ENCODE measurements at places on chromosomes 5 and 9.

DNA sequence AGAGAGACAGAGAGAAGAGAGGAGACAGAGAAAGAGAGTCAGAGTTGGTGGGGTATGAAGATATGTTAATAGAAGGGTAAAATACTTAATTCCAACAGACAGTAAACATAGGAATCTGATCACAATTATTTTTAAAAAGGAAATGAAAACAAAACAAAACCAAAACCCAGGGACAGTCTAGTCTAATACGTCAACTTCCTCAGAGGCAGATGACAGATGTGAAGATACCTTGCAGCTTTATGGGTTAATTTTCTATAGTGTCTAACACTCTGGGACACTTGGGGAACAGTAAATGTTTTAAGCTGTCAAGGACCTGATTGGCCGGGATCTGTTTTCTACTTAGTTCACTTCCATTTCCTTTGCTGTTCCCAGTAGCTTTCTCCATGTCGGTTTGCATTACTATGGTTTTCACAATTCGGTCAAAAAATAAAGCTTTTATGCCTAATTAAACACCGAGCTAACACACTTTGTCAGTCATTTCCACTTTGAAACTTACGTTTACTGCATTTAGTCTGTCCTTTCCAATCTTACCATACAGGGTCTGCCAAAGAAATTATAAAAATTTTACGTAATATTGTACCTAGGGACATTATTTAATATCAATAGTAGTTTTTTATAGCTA lies 216.5 kb downstream of the MCTP1 start:
- no peak for DNase-seq

DNA sequence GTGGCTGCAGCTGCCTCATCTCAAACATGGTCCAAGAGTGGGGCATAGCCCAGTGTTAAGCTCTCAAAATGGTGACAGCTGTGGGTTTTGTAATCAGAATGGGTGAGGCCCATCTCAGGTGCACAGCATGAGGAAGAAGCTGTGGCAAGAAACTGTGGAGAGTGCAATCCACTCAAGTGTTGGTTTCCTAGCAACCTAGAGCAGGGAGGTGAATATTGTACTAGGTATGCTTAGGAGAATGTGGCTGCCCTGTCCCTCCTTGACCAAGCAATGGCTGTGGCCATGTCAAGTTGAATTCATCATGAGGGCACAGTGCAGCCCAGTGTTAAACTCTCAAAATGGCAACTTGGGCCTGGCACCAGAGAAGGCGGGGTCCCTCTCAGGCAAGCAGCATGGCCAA lies 160.5 kb upstream of the KCNN2 start:
- no peak for DNase-seq

- no peak for DNase-seq
These were observed 35.5 kb downstream of the SERINC5 start for GRCh38 chr5:80220245-80220897.

DNA sequence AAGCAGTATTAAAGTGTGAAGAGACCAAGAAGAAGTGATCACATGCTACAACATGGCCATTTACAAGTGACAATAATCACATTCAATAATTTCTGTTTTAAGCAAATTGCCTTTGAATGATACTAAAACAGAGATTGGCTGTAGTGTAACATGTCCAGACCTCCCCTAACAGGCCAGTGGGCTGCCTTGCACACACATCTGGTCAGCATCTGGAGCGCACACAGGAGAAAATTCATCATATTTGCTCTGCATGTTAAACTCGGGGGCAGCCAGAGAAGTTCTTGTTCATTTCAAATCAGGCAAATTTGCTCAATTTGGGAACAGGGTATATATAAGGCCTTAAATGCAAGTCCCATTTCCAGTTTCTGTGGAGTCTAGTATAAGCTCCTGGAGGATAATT lies 111.1 kb upstream of the FBXL7 start:
- DNase-seq = no peak

GRCh38 chr5:5422819-5423515 lies 490 bp downstream of the ICE1 start:
- DNase-seq = no peak

DNA sequence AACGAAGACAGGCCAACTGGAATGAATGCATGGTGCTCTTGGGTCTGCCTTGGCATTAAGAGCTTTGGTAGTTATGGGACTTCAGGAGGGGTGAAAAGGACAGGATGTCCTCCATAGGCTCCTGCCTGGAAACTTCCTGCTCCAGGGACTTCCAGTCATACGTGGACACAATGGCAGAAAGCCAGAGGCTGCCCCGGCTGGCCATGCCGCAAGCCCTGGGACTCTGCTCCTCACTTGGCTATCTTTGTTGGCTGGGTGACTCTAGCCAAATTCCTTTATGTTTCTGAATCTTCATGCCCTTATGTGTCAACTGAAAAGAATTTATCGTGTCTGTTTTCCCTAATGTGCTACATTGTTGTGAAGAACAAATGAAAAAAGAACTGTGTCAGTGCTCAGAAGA lies 136.9 kb downstream of the SIL1 start:
- DNase-seq = peak; percentile 66

GRCh38 chr5:65902104-65902503 lies 24.3 kb upstream of the ERBIN start:
- no peak for DNase-seq

DNA sequence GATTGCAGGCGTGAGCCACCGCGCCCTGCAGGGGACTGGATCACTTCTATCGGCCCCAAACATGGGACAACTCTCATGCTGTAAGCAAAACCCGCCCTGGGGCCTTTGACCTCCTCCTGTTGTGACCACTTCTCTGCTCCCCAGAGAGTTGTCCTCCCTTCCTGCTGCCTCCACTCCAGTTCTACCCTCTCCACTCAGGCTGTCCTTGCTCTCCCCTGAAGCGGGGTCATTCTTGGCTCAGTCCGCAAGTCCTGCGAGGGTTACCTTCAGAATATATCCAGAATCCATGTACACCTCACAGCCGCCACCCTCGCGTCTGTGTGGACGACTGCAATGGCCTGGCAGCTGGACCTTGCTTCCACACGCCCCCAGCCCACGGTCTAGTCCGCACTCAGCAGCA lies 273.7 kb downstream of the PBX3 start:
- DNase-seq = no peak

GRCh38 chr9:131727184-131727759 lies 12.6 kb downstream of the RAPGEF1 start:
- no peak for DNase-seq

- peak; percentile 35 for DNase-seq
These were observed at the start of gene C1QTNF2 for GRCh38 chr5:160369990-160370712. Gene C1QTNF2, minus strand, starts transcription at chr5:160370626. Its CDS starts 15,615 bp downstream, at chr5:160355011.

GRCh38 chr5:82806513-82806912 lies 270.7 kb downstream of the TMEM167A start:
- DNase-seq = no peak

GRCh38 chr5:113153512-113154097 lies 177.0 kb downstream of the DCP2 start:
- DNase-seq = no peak

- DNase-seq = peak; percentile 72
These were observed 3.6 kb downstream of the GOLPH3 start for GRCh38 chr5:32170303-32171151.

DNA sequence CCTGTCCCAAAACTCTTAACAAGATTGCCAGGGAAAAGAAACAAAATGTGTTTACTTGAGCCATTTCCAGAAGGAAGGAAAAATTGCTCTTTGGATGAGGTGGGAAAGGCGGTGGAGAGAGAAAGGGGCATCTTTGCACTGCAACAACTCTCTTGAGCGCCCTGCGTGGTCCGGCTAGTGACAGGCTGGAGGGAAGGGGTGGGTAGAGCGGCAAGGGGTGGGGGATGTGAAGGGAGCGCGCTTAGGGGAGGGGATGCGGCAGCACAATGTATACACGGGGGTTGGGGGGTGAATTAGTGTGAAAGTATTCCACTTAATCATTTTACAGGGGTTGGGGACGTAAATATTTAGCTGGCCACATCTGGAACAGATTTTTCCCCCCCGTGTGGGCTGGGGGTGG lies 1.3 kb downstream of the FGF10 start:
- DNase-seq = no peak

GRCh38 chr5:110159202-110159601 lies 469.5 kb downstream of the MAN2A1 start:
- DNase-seq = peak; percentile 26

DNA sequence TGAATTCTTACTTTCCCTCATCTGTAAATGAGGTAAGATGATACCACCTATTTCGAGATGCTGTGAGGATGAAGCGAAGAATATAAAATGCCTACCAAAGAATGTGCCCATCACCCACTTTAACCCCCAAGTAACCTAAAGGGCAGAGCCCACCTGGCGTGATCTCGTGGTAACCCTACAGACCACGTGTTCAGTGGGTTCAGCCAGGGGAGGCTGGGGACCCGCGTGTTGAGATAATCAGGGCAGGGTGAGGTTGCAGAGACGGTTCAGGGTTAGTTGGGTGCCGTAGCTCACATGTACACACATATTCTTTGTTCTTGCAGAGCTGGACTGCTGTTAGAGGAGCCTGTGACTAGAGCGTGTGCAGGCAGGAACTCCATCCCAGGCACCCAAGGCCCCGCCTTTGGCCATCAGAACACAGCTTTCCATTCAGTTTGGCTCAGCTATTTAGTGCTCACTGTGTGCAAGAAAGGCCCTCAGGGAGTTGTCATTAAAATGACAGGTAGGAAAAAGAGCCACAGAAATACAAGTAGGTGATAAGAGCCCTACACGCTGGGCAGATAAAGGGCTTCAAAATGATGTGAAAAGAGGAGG lies 56.5 kb upstream of the HAND1 start:
- DNase-seq = no peak

GRCh38 chr5:74328221-74328630 lies 312.3 kb downstream of the ENC1 start:
- DNase-seq = no peak

- DNase-seq = no peak
These were observed 474 bp downstream of the HMGCR start for GRCh38 chr5:75337366-75338021.

- DNase-seq = no peak
These were observed 385.1 kb upstream of the DAP start for GRCh38 chr5:11146171-11146570.

DNA sequence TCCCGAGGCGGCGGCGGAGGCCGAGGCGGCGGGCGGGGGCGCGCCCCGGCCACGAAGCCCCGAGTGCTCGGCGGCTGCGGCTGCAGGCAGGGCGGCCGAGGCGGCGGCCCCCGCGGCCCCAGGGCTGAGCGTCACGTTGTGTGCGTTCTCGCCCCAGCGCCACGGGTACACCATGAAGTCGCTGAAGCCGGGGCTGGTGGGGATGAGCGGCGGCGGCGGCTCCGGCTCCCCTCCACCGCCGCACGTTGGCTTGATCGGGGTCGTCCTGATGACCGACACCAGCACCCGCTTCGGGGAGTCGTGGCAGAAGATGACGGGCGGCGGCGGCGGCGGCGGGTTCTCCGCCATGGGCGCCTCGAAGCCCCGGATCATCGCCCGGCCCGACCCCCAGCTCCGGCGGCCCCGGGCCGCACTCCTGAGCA lies 498 bp downstream of the ZNF367 start:
- DNase-seq = no peak

- no peak for DNase-seq
These were observed 355.1 kb upstream of the DAB2 start for GRCh38 chr5:39779831-39780230.

DNA sequence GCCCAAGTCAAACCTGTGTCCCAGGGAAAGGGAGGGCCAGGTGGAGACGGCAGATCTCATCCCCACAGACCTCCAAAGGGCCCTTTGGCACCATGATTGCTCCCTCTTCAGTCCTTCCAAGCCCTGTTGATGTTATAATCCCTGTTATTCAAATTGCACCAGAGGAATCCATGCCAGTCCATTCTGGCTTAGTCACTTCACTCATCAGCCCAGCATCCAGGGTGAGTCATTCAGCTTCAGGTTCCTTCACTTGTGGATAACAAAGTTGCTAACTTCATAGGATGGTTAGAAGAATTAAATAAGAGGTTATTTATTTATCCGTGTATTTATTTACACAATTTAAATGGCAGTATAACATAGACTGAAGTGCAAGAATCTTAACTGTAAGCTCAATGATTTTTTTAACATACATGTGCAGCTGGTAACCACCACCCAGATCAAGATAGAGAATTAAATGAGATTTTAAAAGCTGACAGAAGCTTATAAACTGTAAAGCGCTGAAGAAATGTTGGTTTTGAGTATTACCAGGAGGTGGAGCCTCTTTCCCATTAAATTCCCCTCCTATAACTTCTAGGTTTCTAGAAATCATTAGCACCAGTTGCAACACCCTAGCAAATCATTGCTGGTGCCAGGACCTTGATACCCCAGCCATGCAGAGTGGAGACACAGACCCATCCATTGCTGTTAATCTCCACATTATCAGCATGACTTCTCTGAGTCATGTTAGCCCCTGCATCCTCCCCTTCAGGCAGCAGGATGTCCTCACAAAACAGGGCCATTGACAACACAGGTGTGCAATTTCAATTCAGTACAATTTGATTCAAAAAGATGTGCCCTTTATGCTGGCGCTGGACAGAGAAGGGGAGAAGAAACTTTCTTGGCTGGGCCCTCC lies 77.4 kb downstream of the SEC61B start:
- peak; percentile 19 for DNase-seq

DNA sequence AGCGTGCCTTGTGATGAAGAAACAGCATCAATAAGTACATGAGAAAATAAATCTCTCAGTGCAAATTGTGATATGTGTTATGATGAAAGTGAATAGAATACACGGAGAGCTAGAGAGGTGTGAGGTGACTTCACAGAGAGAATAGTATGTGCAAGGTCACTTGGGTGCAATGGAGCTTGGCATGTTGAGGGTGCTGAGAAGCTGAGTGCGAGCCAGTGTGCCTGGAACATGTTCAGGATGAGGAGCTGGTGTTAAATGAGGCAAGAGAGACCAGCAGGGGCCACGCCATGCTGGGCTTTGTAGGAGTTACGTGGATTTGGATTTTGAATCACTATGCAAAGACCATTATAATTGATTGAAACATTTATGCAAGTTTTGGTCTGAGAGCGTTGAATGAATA lies 12.8 kb upstream of the RPS23 start:
- DNase-seq = no peak

- no peak for DNase-seq
These were observed 235.7 kb downstream of the HTR1A start for GRCh38 chr5:63726496-63726895.

- no peak for DNase-seq
These were observed 198.8 kb downstream of the PRELID2 start for GRCh38 chr5:145636371-145636770.

GRCh38 chr9:137772281-137772873 lies 105.2 kb upstream of the CACNA1B start:
- DNase-seq = no peak

GRCh38 chr9:106102821-106103220 lies 408.5 kb downstream of the TMEM38B start:
- no peak for DNase-seq

DNA sequence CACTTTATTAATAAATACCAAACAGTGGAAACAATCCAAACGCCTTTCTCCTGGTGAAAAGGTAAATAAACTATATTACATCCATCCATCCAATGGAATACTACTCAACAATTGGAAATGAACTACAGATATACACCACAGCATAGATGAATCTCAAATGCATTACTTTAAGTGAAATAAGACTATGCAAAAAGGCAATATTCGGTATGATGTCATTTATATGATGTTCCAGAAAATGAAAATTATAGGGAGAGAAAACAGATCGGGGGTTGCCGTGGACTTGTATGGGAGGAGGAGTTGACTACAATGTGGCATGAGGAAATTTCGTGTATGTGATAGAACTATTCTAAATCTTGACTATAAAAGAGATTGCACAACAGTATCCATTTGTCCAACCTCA lies 27.5 kb upstream of the SLIT3 start:
- no peak for DNase-seq

GRCh38 chr9:113756476-113757192 lies 119.5 kb upstream of the ZNF618 start:
- no peak for DNase-seq
